ENCODE measurements at places on chromosomes 6 and 20.

- DNase-seq, result no peak
These were observed 38.9 kb downstream of the OR2B2 start for GRCh38 chr6:27873021-27873940.

DNA sequence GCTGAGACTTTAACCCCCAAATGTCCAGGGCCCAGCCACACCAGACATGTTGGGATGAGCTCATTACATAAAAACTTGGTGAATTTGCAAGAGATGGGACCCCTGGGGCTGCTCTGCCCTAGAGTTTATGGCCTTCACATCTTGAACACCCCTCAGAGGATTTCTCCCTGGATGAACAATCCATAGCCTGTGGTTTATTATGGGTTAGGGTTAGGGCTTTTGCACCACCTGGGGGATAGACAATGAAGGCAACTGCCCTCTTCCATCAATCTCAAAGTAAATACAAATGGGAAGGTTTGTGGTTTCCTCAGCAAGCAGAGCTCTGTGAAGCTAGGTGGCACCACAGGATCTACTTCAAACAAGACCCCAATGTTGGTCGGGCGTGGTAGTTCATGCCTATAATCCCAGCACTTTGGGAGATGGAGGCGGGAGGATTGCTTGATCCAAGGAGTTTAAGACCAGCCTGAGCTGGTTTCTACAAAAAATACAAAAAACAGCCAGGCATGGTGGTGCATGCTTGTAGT lies 17.4 kb downstream of the SPINT3 start:
- DNase-seq, result no peak

- no peak for DNase-seq
These were observed 21.8 kb upstream of the LY86 start for GRCh38 chr6:6566766-6567165.

- DNase-seq, result no peak
These were observed 28.6 kb upstream of the SLC22A1 start for GRCh38 chr6:160093061-160093460.

DNA sequence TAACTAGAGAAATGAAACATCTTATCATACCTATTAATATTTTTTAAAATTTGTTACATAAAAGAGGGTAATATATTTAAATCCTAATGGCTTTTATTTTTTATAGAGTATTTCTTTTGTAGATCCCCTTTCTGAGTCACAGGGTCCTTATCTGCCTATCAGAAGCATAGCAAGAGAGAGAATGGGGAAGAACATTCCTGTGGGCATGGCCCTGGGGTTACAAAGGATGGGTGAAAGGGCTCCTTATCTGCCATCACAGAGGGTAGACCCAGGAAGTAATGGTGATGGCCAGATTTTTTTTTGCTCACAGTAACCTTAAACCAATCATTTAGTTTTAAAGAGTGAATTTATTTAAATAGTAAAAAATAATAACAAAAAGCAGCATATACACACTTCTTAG lies 582.1 kb upstream of the HTR1E start:
- DNase-seq, result no peak

DNA sequence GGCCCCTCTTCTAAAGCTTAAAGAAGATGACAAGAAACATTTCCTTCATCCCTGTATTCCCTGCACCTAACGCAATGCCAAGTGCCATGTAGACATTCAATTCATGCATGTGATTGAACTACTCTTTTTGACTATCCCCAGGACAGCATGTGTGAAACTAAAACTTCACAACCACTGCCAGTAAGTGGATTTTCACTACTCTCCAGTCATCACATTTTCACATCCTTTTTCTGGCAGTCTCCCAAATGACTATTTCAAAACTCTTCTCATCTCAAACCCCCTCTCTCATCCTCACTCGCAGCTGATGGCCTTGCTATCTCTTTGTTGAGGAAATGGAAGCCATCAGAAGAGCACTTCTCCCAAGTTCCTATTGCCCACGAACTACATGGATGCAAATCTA lies 122.6 kb downstream of the OPRM1 start:
- DNase-seq, result no peak

DNA sequence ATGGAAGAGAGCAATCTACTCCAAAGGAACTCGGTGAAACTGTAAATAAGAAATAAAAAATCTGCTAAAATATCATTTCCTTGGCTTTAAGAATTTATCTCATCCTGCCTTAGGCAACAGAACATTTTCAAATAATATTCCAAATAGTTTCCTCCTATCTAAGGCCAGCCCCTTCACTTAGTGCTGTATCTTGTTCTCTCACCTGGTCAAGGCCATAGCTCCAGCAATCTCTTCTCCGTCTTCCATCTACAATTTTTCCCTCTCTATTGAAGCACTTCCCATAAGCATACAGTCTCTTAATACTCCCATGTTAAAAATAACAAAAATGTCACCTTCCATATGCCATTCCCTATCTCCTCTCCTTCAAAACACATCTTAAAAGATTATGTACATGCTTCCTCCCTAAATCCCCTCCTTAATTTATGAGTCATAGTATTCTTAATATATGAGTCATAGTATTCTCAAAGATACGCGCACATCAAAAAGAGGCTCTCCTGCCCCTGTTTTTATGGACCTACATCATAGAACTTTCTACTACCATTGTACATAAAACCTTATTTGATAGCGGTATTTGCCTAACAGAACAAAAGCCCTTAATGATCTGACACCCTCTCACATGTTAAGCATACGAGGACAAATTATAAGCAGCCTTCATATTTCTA lies 146.9 kb downstream of the PDE10A start:
- no peak for DNase-seq

DNA sequence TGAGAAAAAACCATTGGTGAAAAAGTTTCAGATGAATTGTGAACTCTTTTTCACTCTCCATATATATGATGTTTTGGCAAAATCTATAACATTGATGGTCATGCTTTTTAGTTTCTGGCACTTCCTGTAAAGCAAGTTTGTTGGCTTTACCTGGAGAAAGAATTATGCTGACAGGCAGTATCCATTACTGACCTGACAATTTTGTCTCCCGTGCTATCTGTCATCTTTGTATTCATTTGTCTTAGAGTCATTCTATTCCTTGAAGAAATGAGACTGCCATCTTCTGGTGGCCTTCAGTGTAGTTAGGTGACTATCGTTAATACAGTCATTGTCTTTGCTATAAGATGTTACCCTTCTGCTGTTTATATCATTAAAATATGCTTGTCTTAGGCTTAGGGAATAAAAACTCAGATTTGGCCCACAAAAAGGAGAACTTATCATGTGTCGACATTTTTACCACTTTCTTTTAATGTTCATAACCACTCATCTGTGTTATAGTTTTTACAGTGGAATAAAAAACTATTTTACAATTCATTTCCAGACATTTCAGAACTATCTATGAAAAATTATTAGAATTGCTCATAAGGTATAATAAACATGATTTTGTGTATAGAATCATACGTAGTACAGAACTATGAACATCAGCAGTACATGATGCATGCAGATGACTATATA lies 707.0 kb downstream of the EPM2A start:
- peak; percentile 60 for DNase-seq

GRCh38 chr6:70684794-70685493 lies 17.3 kb downstream of the SMAP1 start:
- no peak for DNase-seq

Data from SK-MEL-5 (cell line).